ENCODE measurements at places on chromosomes 3 and 15.

DNA sequence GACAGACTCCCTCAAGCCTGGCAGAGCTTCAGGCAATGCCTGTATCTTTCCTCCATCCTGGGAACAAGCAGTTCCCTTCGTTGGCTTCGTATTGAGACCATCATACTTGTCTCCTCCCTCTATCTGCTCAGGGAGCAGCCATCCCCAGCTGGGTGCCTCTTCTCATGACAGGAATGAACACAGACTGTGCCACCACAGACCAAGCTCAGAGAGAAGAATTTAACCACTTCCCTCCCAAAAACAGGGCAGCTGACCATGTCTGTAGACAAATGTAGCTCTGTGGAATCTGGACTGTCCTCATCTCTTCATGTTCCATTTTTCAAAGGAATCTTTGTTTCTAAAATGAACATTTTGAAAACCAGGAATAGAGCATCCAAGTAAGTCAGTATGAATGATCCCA lies 245.4 kb downstream of the ERC2 start:
- no peak for DNase-seq

GRCh38 chr3:169280010-169280585 lies 383.4 kb downstream of the MECOM start:
- no peak for DNase-seq

DNA sequence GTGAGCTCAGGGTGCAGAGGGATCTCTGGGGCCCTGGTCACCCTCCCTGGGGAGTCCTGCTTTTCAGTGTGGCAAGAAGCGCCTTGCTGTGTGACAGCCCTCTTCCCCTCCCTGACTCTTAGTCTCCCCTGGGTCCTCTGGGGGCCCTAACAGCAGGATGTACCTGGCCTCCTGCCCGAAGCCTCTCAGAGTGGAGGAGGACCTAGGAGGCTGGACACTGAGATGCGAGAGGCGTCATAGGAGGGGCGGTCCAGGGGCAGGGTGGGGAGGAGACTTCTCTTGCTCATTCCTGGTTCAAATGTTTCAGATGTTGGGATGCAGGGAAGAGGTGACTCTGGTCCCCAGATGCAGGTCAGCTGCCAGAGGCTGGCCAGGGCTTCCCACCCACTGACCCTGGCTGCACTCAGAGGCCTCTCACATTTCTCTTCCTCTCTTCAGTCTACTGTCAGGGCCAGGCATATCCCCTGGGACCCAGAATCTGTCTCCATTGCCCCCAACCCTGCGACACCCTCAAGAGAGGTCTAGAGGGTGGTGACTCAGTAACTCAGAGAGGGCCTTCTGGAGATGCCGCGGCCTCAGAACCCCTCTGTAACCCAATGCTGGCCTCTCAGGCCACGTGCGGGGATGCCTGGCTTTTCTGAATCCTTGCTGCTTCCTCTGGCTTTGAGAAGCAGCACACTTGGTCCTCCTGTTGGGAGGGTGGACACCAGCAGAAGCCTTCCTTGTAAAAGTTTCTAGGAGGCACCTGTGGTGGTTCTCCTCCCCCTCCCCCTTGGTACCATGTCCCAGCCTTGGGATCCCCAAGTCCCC lies 25.9 kb downstream of the SNX33 start:
- DNase-seq = no peak

DNA sequence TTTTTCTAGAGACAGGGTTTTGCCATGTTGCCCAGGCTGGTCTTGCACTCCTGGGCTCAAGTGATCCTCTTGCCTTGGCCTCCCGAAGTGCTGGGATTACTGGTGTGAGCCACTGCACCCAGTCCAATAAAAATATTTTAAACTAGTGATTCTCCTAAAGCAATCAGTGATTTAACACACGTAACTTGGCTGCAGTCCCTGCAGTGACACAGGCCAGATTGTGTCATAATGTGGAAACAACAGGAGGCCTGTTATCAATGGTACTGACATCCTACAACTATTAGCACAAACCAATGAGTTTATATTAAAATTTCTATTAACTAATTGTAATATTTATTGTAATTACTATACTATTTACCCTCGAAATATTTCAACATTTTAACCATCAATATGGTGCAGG lies 1.6 kb upstream of the SEC61A1 start:
- no peak for DNase-seq

GRCh38 chr3:69370156-69370883 lies 15.6 kb downstream of the FRMD4B start:
- peak; percentile 15 for DNase-seq

- DNase-seq = no peak
Observed at GRCh38 chr15:100170291-100171210, 171.2 kb downstream of the ADAMTS17 start.

DNA sequence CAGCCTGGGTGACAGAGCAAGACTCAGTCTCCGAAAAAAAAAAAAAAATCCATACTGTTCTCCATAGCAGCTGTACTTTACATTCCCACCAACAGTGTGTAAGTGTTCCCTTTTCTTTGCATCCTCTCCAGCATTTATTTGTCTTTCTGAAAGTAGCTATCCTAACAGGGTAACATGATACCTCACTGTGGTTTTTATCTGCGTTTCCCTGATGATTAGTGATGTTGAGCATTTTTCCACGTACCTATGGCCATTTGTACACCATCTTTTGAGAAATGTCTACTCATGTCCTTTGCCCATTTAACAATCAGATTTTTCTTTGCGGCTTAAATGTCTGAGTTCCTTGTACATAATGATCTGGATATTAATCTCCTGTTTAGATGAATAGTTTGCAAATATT lies 119.3 kb downstream of the RFX7 start:
- DNase-seq = no peak

- no peak for DNase-seq
Observed at GRCh38 chr3:188979669-188980310, 192.0 kb upstream of the TPRG1 start.

DNA sequence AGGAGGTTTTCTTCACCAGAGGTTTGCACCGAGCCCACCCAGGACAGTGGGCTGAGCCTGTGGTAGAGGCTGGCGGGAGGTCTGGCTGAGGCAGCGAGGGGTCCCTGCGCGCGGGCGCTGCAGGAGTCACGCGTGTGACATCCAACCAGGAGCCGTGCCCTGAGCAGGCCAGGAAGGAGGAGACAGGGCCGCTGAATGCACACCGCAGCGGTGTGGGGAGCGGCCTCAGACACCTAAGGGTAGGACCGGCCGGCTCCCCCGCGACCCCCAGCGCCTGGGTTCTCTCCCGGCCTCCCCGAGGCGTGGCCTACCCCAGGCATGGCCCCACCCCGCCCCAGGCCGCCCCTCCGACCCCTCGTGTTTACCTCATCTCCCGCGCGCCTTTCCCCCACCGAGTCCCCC lies 412 bp downstream of the SLC41A3 start:
- peak; percentile 61 for DNase-seq

DNA sequence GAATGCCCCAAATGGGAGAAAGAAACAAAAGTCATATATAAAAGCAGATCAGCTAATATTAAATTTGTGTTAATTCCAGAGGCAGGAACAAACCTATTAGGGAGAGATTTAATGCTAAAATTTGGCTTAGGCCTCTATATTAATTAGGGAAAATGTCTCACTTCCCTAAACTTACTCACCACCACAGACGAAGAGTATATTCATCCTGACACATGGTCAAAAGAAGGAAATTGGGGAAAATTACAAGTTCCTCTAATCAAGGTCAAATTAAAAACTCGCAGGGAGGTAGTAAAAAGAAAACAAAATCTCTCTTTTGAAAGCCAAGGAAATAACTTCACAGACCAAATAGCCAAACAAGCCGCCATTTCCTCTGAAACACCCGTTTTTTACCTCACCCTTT lies 32.2 kb downstream of the GRM2 start:
- DNase-seq = no peak

GRCh38 chr3:56369914-56370313 lies 98.4 kb downstream of the ERC2 start:
- DNase-seq = no peak

DNA sequence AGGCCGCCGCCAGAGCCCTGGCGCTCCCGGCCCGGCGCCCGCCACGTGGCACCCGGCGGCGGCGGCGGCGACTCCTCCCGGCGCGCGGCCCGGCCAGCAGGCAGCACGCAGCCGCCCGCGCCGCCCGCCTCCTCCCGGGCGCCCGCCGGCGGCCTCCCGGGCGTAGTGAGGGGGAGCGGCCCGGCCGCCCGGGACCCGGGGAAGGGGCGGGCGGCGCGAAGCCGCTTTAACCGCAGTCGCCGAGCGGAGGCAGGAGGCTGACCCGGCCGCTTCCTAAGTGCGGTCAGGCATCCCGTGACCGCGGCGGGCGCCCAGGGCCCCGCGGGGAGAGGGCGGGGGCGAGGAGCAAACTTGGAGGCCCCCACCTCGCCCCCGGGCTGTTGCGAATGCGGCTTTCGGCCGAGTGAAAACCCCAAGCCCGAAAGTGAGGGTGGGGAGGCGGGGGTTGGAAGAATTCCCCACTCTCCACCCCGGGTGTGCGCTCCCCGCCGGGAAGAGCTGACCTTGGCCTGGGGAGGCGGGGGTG lies 1.7 kb upstream of the HES1 start:
- peak; percentile 92 for DNase-seq

DNA sequence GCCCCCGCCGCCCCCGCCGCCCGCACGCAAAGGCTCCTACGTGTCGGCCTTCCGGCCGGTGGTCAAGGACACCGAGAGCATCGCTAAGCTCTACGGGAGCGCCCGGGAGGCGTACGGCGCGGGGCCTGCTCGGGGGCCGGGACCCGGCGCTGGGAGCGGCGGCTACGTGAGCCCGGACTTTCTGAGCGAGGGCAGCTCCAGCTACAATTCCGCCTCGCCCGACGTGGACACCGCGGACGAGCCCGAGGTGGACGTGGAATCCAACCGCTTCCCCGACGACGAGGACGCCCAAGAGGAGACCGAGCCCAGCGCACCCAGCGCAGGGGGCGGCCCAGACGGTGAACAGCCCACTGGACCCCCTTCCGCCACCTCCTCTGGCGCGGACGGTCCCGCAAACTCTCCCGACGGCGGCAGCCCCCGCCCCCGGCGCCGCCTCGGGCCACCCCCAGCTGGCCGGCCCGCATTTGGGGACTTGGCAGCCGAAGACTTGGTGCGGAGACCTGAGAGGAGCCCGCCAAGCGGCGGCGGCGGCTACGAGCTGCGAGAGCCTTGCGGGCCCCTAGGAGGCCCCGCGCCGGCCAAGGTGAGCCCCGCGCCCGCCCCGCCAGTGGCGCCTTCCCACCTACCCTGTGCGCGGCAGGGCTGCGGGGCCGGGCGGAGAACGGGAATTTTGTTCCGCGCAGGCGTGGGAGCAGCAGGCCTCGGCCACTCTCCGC lies 2.4 kb downstream of the SKOR1 start:
- no peak for DNase-seq

- no peak for DNase-seq
Observed at GRCh38 chr3:72137865-72138861, 353.2 kb upstream of the PROK2 start.

DNA sequence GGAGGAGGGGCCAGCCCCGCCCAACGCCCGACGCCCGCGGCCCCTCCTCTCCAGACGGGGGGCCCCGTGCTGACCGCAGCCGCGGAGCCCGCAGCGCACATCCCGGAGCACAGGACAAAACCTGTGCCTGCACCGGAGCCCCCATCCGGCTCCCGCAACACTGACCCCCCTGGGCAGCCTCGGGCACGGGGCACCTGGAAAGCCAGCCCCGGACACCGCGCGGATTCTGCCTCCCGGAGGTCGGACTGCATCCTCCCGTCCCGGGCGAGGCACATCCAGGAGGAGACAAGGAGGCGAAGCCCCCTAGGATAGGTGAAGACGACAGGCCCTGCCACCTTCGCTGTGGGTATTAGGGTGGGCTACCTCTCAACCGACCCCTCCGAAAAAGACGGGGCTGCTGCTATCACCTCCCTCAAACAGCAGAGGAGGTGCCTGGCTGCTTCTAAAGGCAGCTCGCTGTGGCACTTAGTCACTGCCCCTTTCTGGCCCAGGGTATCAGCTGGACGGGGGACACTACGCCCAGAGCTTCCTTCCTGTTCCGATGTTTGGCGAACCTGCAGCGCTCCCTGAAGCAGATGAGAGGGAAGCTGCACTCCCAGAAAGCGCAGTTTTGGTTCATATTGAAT lies 10.6 kb downstream of the XXYLT1 start:
- no peak for DNase-seq

DNA sequence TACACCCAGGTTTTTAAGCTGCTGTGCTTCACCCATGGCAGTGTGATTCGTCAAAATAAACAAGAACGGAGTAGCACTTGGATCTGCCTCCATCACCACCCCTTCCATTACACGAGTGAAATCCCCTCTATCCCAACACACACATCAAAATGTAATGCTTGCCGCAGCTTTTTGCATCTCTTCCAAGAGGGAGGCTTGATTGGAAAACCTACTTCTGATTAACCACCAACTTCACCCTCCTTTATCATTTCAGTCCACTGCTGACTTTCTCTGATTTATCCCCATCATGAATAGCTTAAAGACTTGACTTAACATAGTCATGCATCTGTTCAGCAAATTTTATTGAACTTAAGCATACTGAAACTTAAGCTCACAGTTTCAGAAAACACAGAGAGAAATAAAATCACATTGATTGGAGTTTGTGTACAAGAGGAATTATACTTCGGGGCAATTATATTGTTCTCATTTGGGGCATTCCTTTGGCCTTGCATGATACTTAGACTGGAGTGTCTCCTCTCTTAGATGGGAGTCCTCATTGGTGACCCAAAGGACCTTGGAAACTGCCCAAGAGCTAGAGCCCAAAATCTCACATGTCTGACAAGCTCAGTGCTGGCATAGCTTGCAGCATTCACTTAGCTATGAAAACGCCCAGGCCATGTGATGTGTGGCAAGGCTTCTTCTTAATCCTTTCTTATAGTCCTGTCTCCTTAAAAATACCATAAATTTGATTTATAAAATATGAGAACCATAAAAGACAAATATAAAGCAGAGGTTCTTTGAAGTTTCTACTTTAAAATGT lies 124.3 kb upstream of the UMPS start:
- DNase-seq = no peak

- DNase-seq = peak; percentile 76
Observed at GRCh38 chr3:46378426-46378942, 7.7 kb downstream of the CCR5 start.

DNA sequence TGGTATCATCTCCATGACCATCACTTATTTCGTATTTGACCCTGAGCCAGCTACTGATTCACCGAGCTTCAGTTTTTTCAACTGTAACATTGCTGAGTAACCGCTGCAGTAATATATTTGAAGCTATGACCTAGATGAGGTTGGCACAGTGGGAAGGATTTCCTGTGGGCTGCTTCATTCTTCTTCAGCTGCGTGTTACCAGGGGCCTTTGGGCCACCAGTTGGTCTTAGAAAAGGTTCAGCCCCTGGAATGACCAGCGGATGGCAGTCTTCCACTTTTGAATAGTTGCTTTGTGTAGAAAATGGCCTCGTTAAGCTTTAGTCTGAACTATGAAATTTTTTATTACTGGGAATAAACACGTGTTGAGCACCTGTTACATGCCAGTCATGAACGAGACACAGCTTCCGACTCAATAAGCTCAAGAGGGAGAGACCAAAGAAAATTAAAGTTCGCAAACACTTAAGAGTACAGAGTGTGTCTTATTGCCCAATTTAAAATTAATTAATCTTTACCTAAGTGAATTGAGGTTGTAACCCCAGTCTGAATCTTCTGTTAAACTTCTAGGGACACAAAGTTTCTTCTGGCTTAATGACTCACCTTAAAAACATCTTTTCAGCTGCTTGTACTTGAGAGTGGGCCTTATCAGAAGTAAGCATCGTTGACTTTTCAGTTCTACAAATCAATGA lies 57.6 kb upstream of the NR2E3 start:
- DNase-seq = peak; percentile 82

All from Calu3 (cell line).